ENCODE measurements at places on chromosomes 2 and 18. TPM values are rescaled to one million over a fixed set of nuclear protein-coding genes. Genes with fewer than 3 reads are reported as not detected.
A peak's percentile ranks its signal among the peaks of the same experiment; 100 is the strongest.

- no peak overlapping the region for H3K27ac ChIP-seq
- H3K4me1 ChIP-seq = no peaks in the 10 kb centered on the region
- no peaks in the 10 kb centered on the region for H3K27me3 ChIP-seq
- no peak overlapping the region for H3K4me3 ChIP-seq
- H3K36me3 ChIP-seq = no peaks in the 10 kb centered on the region
These were observed 122.9 kb upstream of the ITGA4 start for GRCh38 chr2:181334158-181334826.

DNA sequence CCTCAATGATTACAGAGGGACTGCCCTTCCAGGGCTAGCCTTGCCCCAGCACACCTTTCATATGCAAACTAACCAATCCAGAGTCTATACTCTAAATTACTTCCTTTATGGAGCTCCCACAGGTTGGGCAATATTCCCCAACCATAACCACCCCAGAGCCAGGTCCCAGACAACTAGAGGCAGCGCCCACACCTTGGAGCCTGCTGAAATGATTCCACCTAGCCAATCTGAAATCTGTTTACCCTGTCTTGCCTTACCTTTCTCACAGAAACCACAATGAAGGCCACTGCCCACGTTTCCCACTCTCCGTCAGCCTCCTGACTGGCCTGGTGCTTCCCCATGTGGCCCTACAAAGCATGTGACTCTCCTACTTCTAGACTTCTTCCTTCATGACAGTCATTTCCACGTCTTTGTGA lies 62.0 kb downstream of the REEP1 start:
- no peaks in the 10 kb centered on the region for H3K36me3 ChIP-seq
- H3K4me3 ChIP-seq = no peak overlapping the region
- H3K27ac ChIP-seq = no peak overlapping the region
- DNase-seq = no peak
- H3K27me3 ChIP-seq = no peaks in the 10 kb centered on the region

GRCh38 chr2:233202531-233202944 lies 48.9 kb upstream of the ATG16L1 start:
- H3K27ac ChIP-seq = no peak overlapping the region
- no peak for DNase-seq
- H3K36me3 ChIP-seq = peaks cover 8% of the 10 kb centered on the region
- H3K4me1 ChIP-seq = no peaks in the 10 kb centered on the region

Gene REG3A
- 2.8 TPM for total RNA-seq

- H3K27me3 ChIP-seq = no peaks in the 10 kb centered on the region
- no peak for DNase-seq
- no peaks in the 10 kb centered on the region for H3K4me1 ChIP-seq
- H3K4me3 ChIP-seq = no peak overlapping the region
- no peaks in the 10 kb centered on the region for H3K36me3 ChIP-seq
These were observed 372.5 kb downstream of the SATB2 start for GRCh38 chr2:199085261-199085660.

Gene ATP5MC3
- 145 TPM for total RNA-seq

- DNase-seq = no peak
- H3K27ac ChIP-seq = no peak overlapping the region
- no peaks in the 10 kb centered on the region for H3K36me3 ChIP-seq
- H3K4me1 ChIP-seq = peaks cover 4% of the 10 kb centered on the region
- H3K27me3 ChIP-seq = no peaks in the 10 kb centered on the region
- no peak overlapping the region for H3K4me3 ChIP-seq
These were observed 42.3 kb downstream of the AAK1 start for GRCh38 chr2:69601179-69601612.

DNA sequence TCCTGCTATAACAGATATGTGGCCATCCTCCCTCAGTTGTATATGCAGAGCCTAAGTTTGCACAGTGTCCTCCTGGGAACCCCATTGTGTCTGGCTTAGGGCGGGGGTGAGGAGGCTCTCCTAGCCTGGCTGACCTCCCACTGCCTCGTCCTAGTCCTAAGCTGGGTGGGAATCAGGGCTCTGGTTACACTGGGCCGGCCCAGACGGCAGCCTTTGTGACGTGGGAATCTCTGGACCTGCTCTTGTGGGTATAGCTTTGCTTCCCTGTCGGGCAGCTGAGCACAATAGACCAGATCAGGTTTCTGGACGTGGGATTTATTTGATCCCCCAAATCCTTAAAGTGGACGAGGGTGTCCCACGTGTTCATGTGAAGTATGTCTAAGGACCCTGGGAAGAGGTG lies 2.9 kb downstream of the ACKR3 start:
- peaks cover 69% of the 10 kb centered on the region for H3K4me1 ChIP-seq
- no peak for DNase-seq
- no peaks in the 10 kb centered on the region for H3K36me3 ChIP-seq
- peak overlapping the region; percentile 51 for H3K27ac ChIP-seq
- H3K27me3 ChIP-seq = peaks cover 2% of the 10 kb centered on the region
- H3K4me3 ChIP-seq = peak overlapping the region; percentile 53

GRCh38 chr2:48162742-48163141 lies 256.4 kb upstream of the FBXO11 start:
- H3K4me1 ChIP-seq = no peaks in the 10 kb centered on the region
- DNase-seq = no peak
- H3K36me3 ChIP-seq = no peaks in the 10 kb centered on the region
- no peaks in the 10 kb centered on the region for H3K27me3 ChIP-seq
- H3K4me3 ChIP-seq = no peak overlapping the region

DNA sequence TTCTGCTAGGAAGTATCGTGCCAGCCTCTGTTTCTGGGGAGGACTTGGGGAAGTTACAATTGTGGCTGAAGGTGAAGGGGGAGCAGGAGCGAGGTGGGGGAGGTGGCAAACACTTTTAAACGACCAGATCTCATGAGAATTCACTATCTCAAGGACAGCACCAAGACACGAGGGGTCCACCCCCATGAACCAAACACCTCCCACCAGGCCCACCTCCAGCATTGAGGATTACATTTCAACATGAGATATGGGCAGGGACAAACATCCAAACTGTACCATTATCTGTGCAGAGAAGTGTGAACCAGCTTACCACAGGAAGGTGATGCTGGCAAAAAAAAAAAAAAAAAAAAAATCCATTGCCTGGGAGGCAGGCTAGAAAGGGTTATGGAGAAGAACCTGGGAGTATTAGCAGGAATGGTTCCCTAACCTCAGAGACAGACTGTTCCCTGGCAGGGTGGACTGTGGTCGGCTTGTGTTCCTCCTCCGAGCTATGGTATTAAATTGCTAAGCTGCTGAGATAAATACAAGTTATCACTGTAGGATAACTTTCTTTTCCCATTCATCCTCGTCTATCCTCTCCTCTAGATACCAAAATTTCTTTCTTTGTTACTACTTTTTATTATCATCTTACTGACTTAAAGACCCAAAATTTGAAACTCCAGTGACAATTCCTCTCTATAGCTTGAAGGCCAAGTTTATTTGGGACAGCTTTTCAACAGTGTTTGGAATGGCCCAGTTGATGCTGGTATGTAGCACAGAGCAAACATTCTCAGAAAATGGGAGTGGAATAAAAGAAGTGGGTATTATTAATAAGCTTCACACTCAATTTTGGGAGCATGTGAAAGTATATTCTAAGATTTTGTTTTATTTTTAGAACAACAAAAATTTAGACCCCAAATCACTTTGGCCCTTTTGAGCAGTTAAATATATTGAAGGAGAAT lies 73.7 kb upstream of the MAP3K20 start:
- no peak overlapping the region for H3K4me3 ChIP-seq
- no peaks in the 10 kb centered on the region for H3K36me3 ChIP-seq
- H3K4me1 ChIP-seq = peaks cover 4% of the 10 kb centered on the region
- DNase-seq = no peak

DNA sequence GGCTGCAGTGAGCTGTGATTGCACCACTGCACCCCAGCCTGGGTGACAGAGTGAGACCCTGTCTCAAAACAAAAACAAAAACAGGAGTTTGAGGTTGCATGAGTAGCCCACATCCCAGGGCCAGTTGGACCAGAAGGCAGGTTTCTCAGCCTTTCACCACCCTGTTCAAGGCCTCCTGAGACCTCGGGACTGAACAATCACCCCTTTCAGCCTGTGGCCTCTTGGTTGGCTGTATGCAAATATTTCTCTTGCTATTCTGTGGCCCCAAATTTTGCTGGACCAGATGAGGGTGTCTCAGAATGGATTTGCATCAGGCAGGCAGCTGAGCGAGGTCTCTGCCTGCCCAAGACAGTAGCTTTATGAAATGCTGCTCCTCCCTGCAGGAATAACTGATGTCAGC lies 56.9 kb downstream of the DPYSL5 start:
- no peaks in the 10 kb centered on the region for H3K36me3 ChIP-seq
- H3K27ac ChIP-seq = no peak overlapping the region
- no peak for DNase-seq

DNA sequence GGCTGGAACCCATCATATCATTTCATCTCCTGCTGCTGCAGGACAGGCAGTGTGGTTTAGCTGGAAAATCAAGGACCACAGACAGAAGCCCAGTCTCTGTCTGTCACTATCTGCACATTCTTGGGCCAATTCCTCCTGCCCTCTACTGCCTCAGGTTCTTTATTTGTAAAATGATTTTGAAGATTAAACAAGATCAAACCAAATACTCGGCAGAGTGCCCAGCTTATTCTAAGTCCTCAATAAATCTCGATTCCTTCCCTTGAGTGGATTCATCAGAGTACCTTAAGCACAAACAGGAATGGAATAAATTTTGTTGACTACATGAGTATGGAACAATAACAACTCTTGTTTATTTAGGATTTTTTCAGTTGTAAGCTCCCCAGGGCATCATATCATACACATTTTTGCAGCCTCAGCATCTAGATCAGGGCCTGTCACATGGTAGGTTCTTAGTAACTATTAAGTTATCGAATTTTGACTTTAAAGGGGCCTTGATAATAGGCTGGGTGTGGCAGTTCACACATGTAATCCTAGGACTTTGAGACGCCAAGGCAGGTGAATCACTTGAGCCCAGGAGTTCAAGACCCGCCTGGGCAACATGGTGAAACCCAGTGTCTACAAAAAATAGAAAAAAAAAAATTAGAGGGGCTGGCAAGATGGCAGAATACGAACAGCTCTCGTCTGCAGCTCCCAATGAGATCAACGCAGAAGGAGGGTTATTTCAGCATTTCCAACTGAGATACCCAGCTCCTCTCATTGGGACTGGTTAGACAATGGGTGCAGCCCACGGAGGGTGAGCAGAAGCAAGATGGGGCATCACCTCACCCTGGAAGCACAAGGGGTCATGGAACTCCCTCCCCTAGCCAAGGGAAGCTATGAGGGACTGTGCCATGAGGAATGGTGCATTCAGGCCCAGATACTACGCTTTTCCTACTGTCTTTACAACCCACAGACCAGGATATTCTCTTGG lies 11.1 kb downstream of the RHOB start:
- H3K36me3 ChIP-seq = no peaks in the 10 kb centered on the region
- H3K4me1 ChIP-seq = peaks cover 18% of the 10 kb centered on the region
- H3K4me3 ChIP-seq = no peak overlapping the region
- H3K27ac ChIP-seq = no peak overlapping the region
- DNase-seq = no peak

- peaks cover 31% of the 10 kb centered on the region for H3K27me3 ChIP-seq
- no peaks in the 10 kb centered on the region for H3K36me3 ChIP-seq
- H3K4me3 ChIP-seq = no peak overlapping the region
- H3K27ac ChIP-seq = no peak overlapping the region
- no peak for DNase-seq
These were observed 27.4 kb downstream of the MAL start for GRCh38 chr2:95052804-95053479.

All from suprapubic skin (tissue), 4 donors.